Fibroblast of mammary gland (primary cell): ENCODE measurements at places on chromosomes 6 and 20.

DNA sequence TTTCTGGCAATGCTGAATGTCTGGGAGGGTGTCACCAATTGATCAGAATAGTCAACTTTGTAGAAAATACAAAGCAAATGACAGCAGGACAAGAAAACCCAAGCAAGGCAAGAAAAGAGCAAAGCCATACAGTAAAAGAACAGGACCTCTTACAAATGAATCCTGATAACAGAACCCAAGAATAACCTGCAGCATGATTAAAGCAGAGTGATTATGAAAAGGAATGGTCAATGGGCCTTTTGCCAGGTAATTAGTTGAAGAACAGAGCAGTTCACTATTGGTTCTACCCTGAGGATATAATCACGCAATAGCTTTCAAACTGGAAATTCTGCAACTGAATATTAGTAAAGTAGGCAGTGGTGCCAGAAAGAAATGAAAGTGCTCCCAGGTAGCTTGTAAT is 319.8 kb downstream of the FRK start:
- no peak for DNase-seq

- DNase-seq = peak; percentile 54
Measured at GRCh38 chr6:106556368-106556960, 72.8 kb downstream of the RTN4IP1 start.

DNA sequence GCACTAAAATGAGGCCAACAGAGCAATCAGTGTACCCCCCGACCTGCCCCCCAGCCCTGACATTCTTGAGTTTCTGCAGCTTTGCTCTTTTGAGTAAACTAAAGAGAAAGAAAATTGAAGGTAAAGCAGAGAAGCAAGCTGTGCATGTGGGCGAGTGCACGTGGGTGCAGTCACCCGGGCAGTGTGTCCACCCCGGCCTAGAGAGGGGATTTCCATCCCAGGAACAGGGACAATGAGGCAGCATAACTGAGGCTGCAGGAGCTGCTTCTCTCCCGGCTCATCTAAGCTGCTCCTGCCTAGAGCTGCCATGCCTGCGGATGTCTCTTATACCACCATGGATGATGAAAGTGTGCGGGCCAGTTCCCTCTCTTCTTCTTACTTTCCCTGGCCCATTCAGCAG is 16.8 kb downstream of the CASS4 start:
- DNase-seq = no peak

- DNase-seq = peak; percentile 33
Measured at GRCh38 chr20:19886661-19887288, 128.7 kb downstream of the RIN2 start.

GRCh38 chr6:134714679-134715078 is 235.2 kb downstream of the ALDH8A1 start:
- DNase-seq = peak; percentile 74

- no peak for DNase-seq
Measured at GRCh38 chr20:51469046-51469445, 73.5 kb downstream of the NFATC2 start.
